ENCODE measurements at places on chromosomes 7 and 10.
A peak's percentile ranks its signal among the peaks of the same experiment; 100 is the strongest.

DNA sequence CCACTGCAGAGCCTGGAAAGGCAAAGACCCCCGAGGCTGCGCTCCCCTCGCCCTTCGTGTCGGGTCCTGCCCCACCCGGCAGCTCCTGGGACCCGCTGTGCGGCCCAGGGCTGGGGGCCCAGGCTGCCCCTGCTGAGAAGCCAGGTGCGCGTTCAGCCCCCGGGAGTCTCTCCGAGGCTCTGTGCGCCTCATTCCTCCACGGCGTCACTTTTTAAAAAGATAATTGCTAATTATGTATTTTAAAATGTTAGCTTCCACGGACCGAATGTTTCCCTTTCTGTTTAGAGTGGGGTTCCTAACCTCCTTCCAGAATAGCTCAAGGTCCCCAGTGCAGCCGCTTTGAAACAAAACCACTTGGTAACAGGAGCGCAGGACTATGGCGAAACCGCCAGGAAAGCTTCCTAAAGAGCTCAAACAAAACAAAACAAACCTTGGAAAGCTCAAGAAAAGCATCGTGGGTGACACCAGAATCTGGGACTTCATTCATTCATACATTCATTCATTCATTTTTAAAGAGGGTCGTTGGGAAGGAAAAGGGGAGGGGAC lies 45.6 kb downstream of the PDIA4 start:
- no peak for DNase-seq

DNA sequence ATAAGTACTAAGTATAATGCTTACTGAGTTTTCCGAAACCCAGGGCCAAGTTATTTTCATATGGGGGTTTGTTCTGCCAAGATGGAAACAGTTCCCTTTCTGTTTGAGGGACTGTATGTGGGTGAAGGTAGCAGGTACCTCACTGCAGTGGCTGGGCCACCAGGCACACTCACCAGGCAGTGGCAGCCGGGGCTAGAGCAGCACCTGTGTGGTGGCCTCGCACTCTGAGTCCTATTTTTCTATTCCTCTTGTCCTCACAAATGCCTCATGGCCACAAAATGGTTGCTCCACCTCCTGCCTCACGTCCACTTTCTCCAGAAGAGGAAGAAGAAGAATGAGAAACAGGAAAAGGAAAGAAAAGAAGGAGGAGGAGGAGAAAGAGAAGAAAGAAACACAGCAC lies 167.3 kb upstream of the SHH start:
- no peak for DNase-seq

DNA sequence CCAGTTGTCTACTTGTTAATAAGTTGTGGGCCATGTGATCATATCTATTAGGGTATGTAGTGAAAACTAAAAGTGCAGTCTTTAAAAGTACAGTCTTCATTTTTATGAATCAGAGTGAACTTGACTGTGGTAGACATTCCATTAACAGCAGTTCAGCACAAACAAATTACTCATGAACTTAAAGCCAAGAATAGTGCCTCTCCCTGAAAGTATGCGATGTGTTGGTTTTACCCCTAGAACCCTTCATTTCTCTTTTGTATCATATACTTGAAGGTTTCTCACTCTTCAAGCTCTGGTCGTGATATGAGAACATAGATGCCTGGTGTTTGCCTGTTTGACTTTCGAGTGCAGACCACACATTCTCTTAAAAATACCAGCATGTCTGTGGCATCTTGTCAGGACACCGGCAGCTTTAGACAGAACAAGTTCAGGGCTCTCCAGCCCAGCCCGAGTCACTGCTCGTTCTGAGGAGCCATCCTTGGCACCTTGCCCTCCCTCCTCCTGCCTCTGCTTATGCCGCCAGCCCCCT lies 159.3 kb downstream of the LCOR start:
- DNase-seq = no peak

GRCh38 chr10:66637273-66638036 lies 288.4 kb upstream of the LRRTM3 start:
- DNase-seq = no peak

DNA sequence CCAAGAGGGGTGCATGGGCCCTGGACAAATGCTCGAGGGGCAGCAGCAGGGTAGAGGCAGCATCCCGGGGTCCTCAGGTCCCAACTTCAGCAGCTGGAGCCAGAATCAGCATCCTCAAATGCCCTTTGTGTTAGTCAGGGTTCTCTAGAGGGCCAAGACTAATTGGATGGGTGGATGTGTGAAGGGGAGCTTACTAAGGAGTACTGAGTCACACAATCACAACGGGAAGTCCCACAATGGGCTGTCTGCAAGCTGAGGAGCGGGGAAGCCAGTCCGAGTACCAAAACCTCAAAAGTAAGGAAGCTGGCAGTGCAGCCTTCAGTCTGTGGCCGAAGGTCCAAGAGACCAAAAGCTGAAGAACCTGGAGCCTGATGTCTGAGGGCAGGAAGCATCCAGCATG lies 162.9 kb upstream of the TCERG1L start:
- no peak for DNase-seq

- no peak for DNase-seq
Measured at GRCh38 chr10:69697006-69697405, 67.0 kb downstream of the FAM241B start.

DNA sequence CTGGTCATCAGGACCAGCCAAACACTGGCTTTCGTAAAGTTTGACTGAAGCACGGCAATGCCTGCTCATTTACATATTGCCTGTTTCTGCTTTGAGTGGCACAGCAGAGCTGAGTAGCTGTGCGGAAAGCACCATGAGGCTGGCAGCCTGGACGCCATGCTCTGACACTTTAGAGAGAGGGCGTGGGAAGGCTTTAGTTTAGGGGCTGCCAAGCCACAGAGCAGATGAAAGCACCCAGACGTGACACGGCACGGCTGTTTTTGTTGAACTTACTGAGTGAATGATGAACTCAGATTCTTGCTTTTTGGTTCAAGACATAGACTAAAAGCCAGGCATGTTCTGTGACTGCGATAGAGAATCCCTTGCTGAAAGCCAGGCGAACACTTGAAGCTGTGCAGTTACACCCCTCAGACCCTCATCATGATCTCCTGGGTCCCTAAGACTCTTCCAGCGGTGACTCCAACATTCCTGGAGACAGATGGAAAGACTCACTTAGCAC lies 182.1 kb downstream of the ZMYND11 start:
- no peak for DNase-seq

GRCh38 chr10:102065561-102066398 lies 631 bp downstream of the HPS6 start:
- DNase-seq = peak; percentile 19

DNA sequence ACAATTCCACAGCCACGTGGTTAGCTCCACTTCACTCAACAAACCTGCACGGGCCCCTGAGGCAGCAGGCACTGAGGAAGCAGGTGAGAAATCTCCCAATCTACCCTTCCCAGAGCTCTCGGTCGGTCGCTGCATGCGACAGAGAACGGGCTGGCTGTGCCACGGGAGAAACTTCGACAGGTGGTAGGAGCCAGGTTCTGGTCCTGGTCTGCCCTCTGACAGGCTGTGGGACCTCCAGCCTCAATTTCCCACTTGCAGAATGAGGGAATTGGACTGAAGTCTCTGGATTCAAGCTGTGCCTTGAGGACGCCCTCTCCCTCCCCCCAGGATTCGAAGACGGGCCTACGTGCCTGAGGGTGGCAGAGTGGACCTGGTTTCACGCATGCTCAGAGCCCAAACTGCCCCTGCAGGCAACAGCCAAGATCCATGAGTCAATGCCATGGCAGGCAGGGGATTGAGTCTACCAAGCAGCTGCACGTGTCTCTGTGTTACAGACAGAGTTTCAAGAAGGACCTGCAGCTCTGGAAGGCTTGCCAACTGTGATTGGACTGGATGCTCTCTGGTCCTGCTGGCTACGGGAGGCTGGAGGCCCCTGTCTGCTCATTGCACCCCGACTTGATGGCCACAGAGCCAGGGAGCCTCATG lies 215.0 kb downstream of the USP6NL start:
- DNase-seq = no peak

GRCh38 chr7:100607111-100607510 lies 4.9 kb downstream of the PCOLCE start:
- DNase-seq = no peak

DNA sequence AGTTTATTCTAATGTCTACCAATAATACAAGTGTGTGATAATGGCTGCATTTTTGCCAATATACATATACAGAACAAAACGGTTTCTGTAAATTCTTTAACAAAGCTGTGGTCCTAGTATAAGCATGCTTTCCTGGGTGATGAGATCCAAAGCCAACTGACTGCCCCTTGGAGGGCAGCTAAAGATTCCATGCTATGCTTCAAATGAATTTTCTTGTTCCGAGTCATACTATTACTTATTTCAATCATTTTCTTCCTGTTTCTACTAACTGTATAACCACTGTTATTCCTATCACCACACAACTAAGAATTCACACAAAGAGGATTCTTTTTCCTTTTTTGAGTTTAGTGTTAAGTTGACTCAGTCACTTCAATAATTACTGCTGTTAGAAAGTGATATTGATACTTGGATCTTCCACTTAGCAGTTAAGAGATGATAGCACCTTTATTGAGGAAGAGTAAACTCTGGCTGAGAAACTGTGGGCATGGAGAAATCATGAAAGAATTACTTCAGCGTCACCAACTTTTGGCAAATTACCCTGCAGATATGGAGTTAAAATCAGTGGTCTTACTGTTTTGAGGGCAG lies 197.5 kb downstream of the ARL4A start:
- DNase-seq = no peak

DNA sequence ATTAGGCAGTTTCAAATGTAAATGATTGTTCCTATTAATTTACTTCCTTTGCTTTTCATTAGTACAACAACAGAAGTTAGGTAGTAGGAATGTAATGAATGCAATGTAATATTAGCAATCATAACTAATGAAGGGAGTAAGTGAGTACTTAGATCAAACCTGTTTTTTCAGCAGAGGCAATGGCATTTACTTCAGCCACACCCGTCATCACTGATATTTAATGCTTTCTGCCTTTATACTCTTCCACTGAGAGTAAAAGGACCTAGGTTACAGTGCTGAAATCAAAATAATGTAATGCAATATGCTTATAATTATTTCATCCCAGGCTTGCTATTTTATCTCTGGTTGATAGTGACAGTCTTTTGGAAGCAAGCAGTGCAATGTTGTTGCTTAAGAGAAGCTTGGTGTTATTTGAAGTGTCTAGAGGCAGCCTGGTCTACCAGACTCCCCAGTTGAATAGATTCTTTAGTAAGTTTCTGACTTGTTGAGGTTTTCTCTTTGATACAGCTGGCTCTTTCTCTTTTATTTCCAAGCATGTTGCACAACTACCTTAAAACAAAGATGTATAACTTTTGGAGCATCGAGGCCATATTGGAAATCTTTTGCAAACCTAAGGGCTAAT lies 149.4 kb downstream of the RNLS start:
- no peak for DNase-seq

DNA sequence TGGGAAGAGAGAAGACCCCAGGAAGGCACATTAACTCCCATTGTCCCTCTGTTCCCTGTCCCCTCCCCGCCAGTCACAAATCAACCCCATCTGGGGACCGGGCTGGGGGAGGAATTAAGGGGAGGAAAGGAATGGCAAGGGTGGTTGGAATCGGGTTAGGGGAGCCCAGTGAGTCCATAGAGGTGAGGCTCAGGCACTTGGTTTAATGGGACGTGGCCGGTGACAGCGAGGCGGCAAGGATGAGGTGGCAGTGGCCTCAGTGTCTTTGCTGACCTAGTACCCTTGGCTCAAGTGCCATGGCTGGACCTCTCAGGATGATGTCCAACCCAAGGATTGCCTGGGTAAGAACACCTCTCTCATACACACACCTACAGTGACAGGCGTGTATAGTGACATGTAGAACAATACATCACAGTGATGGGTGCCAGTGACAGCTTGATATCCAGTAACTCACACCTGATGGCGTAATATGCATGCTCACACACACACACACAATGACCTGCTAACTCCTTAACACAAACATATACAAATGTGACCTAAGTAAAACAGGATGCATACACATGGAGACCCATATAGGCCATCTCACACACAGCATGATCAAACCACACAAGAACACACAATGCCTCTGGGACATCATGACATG lies 12.3 kb downstream of the KCNIP2 start:
- DNase-seq = no peak

DNA sequence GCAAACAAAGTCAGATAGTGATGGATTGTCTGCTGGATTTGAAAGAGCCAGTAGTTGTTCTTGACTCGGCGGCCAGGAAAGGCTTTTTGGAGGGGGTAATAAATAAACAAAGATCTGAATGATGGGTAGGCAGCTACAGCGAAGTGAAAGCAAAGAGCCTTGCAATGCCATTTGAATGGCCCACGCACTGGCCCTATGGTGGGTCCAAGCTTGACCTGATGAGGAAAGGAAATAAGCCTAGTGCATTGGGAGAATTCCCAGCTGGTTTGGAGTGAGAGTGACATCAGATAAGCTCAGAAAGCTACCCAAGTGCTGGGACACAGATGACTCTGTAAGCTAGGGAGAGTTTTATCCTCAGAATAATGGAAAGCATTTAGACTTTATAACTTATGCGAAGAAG lies 365.2 kb downstream of the PLXDC2 start:
- no peak for DNase-seq

DNA sequence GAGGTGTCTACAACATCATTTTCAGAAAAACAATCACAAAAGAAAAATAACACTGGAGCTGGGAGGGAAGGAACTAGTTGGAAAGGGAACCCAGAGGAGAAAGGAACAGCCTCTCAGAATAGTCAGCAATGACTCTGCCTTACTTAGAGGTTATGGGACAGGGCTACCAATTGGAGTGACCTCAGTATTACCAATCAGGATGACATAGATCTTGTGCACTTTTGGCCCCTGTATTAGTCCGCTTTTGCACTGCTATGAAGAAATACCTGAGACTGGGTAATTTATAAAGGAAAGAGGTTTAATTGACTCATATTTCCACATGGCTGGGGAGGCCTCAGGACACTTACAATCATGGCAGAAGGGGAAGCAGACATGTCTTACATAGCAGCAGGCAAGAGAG lies 99.7 kb upstream of the SDK1 start:
- no peak for DNase-seq

GRCh38 chr10:97425964-97426775 lies at the start of gene PGAM1:
TSS of gene PGAM1 (plus strand) at chr10:97426191. CDS start at chr10:97426308, 117 bp downstream.
- DNase-seq = peak; percentile 86

GRCh38 chr10:78260680-78261079 lies 227.0 kb downstream of the RPS24 start:
- DNase-seq = no peak

DNA sequence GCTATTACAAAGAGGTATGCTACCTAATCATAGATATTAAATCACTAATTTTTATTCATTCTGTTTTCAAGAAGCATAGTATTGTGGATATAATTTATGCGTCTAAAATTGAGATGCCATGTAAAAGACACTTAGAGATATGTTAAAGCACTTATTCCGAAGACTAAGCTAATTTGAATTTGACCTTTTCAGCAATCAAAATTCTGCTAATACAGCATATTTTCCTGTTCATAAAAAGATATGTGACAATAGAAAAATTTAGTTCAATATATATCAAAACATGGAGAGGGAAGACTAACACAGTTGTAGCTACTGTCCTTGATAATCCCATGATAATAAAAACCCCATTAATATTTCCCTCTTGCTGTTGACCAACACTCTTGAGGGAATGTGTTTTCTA lies 386.6 kb upstream of the TEX47 start:
- no peak for DNase-seq

GRCh38 chr10:122702275-122702674 lies 2.6 kb upstream of the C10orf120 start:
- no peak for DNase-seq

Measured in NCI-H510A (cell line).